Activated CD4-positive, alpha-beta T cell treated with anti-CD3 and anti-CD28 coated beads, Interleukin-2, Interleukin-6, amounts not matched to agents 100 ng/mL and 50 ng/mL, durations not matched to agents 16 hours and 8 hours (primary cell): ENCODE measurements at places on chromosomes 16 and 17.

DNA sequence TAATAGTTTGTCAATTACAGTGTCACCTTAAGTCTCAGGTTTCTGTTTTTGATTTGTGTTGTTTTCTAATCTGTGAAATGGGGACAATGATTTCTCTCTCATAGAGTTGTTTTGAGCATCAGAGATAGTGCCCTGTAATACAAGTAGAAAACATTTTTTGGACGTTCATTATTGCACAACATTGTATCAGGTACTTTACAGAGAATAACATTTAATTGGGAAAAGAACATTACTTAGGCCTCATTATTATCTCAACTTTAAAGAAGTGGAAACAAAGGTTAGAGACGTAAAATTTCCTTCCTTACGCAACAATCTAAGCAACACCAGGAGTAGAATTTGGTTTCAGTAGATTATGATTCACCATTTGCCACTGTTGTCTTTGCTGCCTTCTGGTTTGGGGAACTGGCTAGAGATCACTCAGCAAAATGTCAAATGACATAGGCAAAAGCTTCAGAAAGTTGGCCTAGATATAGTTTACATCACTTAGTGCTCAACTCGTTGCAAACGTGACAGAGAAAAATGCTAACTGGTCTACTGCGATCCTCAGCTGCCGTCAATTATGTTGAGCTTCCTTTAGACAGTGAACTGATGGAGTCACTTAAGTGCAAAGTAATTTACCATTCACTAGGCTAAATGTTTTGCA is 1026.8 kb downstream of the CDH11 start:
- DNase-seq: no peak

DNA sequence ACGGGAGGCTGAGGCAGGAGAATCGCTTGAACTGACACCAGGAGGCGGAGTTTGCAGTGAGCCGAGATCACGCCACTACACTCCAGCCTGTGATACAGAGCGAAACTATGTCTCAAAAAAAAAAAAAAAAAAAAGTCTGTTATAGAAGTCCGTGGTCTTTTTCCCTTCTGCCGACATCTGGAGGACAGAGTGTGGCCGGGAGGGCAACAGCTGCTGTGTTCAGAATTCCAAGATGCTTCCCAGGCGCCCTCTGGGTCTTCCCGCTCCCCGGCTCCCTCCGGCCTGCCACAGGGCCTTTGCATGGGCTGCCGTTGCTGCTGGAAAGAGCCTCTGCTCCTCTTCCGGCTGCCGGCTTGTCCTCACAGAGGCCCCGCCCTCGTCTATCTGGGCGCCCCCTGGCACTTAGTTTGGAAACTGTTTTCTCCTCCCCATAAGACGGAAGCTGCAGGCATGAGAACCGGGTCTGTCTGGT is 2.4 kb upstream of the CACNA1H start:
- peak; percentile 51 for DNase-seq

- no peak for DNase-seq
Observed at GRCh38 chr17:51015145-51015558, 105.5 kb downstream of the SPAG9 start.

GRCh38 chr17:56594320-56595107 is 1.0 kb downstream of the NOG start:
- peak; percentile 15 for DNase-seq

DNA sequence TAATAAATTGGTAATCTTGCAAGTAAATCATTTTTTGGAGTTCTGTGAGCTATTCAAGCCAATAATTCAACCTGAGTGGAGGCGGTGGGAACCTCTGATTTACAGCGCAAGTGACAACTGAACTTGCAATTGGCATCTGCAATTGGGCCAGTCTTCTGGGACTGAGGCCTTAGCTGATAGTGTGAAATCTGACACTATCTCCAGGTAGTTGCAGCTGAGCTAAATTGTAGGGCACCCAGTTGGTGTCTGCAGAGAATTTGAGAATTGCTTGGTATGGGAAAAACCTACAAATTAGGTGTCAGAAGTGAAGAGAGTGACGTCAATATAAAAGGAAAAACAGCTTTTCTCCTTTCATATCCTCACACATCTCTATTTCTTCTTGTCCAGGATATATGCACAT is 1633.6 kb upstream of the GOT2 start:
- DNase-seq: no peak

- DNase-seq: no peak
Observed at GRCh38 chr17:18076936-18077335, 10.8 kb upstream of the DRG2 start.

GRCh38 chr16:82953517-82953916 is 326.7 kb downstream of the CDH13 start:
- no peak for DNase-seq

- DNase-seq: peak; percentile 67
Observed at GRCh38 chr17:82320956-82321927, 3.8 kb upstream of the CD7 start.

- no peak for DNase-seq
Observed at GRCh38 chr16:3595110-3595486, 16.3 kb downstream of the SLX4 start.

DNA sequence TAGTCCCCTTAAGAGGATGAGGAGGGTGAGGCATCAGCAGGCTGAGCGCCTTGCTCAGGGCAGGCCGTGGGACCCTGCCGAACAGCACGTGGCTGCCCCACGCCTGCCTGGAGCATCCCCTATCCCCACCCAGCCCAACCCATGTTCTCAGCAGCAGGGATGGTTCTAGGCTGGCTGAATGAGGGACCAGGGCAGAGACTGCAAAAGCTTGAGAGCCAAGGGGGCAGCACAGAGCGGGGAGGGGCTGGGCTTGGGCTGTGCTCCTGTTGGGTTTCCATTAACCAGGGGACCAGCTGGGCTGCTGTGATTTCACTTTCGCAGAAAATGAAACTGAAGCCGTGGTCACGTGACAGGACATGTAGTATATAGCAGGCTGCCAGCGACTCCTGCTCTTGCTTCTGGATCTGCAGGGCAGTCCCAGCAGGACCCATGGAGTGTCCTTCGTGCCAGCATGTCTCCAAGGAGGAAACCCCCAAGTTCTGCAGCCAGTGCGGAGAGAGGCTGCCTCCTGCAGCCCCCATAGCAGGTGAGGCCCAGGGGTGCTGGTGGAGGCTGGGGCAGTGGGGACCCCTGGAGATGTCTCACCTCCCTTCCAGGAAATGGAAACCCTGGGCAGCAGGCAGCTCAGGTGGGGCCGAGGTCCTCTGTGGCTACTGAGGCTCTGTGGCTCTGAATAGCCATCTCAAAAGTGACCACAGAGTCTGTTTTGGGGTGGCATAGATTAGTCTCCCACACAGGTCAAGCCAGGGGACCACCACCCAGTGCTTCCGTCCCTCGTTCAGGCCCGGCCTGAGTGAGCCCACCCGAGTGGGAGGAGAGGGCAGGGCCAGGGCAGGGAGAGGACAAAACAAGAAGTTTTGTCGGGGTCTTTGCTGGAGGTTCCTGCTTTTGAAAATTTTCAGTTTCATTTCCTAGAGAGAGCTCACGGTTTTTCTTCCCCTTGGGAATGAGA is 2.9 kb downstream of the RNF213 start:
- DNase-seq: peak; percentile 96

DNA sequence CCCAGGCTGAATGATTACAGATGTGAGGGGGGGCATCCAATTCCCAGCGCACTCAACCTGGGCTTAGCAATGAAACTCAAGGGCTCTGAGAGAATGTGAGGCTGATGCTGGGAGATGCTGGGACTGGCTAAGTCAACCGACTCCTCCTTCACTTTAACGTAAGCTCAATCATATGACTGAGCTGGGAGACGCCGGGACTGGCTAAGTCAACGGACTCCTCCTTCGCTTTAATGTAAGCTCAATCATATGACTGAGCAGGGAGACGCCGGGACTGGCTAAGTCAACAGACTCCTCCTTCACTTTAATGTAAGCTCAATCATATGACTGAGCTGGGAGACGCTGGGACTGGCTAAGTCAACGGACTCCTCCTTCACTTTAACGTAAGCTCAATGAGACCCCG is 179.4 kb downstream of the VPS53 start:
- DNase-seq: no peak

DNA sequence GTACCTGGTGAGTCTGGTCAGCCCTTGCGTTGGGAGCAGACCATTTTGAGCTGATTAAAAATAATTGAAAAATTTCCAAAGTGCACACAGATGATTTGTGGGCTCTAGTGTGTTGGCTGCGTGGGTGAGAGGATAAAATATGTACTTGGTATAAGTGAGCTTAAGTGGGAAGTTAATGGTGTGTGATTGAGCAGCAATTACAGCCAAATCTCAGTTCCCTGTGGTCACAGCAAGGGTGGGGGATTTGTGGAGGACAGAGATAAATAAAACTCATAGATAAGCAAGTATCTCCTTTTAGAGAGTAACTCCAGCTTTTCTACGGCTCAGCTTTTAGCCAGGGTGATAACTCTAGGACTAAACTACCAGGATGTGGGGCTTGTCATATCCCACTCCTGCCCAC is 390.4 kb downstream of the UTP18 start:
- DNase-seq: no peak

GRCh38 chr16:162271-162991 is 3.3 kb upstream of the HBM start:
- DNase-seq: no peak

DNA sequence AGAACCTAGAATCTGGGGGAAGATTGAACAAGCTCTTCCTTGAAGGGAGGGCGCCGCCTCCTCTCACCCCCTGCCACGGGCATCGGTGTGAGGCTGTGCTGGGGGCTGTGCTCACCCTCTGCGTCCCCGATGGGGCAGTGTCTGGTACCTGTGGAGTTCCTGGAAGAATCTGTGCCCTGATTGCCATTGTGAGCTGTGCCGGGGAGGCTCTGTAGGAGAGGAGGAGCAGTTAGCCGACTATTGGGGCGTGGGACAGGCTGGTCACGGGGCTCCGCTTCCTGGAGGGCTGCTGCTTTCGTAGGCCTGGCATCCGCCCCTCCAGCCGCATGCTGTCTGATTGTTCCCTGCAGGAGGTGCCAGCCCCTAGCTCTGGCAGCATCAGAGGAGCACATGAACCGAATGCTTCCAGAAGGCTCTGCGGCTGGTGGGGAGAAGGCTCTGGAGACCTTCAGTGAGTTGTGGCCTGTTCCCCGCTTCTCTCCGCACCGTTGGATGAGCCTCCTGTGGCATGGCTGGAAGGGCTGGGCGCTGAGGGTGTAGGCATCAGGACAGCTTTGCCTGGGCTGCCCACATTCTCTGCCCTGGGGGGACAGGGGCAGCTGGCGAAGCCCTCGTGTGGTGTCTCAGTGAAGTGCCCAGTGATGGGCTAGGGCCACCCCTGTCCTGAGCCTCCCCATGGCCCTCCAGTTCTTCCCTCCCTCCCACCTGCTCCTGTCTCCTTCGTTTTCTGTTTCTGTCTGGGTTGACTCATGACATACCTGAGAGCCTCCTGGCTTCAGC is 86.9 kb downstream of the SEC14L1 start:
- no peak for DNase-seq

DNA sequence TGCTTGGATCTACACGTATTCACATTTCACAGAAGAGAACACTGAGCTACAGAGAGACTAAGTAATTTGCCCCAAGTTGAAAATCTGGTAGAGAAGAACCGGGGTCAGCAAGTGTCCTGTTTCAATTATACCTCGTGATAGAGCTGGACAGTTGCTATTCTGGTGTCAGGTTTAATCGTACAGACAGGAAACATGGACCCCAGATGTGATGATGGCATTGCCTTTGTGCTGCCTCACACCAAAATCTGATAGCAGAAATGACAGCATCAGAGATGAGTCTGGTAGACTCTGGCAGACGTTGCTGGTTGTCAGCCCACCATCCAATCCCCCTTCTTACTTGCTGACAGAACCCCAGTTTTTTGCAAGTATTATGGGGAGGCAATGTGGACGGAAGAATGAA is 112.1 kb upstream of the FOXF1 start:
- no peak for DNase-seq

DNA sequence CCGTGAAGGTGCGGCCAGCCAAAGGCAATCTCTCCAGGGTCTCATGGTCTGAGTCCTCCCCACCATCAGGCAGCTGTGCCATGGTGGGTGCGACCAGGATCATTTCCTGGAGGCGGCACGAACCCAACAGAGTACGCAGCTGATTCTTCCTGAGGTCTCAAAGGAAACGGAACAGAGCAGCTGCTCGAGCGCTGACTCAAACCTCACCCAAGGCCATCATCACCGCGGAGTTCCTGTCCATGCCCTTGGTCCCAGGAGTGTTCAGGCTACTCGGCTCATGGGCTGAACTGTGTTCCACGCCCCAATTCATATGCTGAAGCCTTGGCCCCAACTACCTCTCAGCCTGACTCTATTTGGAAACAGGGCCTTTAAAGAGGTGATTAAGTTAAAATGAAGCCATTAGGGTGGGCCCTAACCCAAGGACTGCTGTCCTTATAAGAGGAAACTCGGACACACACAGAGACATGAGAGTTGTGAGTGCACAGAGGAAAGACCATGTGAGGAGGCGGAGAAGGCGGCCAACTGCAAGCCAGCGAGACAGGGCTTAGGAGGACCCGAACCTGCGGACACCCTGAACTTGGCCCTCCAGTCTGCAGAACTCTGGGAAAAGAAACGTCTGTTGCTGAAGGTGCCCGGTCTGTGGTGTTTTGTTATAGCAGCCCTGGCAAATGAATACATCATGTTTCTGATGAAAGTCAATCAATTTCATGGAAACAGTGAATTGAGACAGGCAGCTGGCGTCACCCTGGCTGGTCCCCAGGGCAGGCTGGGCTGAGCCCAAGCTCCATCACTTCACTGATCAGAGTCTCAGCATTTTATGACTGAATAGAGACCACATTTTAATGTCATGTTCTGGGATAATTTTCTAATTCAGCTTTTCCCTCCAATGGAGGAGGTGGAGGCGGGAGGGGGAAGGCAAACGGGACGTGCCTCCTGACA is 13.7 kb downstream of the MXRA7 start:
- DNase-seq: no peak

DNA sequence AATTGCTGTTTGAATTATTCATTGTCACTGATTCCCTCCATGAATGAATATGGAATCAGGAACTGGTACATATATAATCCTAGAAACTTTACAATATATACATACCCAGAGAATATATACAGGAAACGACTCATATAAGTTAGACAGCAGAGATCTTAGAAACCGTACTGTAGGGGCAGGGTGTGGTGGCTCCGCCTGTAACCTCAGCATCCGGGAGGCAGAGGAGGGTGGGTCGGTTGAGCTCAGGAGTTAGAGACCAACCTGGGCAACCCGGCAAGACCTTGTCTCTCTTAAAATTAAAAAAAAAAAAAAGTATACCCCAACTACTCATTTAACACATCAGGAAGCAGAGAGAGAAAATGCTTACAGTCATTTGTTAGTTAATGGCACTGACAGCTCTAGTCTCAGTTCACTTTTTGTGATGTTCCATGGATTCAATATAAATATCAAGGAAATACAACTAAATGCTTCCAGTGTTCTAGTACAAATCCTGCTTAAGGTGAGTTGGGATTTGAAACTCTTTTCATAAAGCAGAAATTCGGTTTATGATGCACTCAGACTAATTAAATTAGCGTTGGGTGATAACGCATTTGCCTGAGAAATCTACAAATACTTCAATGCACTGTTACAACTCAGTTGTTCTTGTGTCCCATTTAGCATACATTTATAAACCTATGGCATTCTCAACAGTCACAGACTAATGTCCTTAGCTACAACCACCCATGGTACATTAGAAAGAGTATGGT is 5.6 kb downstream of the GLG1 start:
- peak; percentile 76 for DNase-seq

GRCh38 chr17:82380860-82381702 is 9.5 kb downstream of the UTS2R start:
- no peak for DNase-seq
